ENCODE measurements at places on chromosomes 5 and 9.

- DNase-seq = no peak
Observed at GRCh38 chr9:37353791-37354190, 68.7 kb upstream of the GRHPR start.

GRCh38 chr5:135465391-135466122 lies 13.4 kb upstream of the TIFAB start:
- DNase-seq = no peak

GRCh38 chr9:132878695-132879456 lies at the start of gene SPACA9:
TSS of gene SPACA9 (plus strand) at chr9:132878898. CDS start at chr9:132883948, 5,050 bp downstream.
- DNase-seq = peak; percentile 59

- DNase-seq = no peak
Observed at GRCh38 chr9:18459962-18460584, 13.9 kb upstream of the ADAMTSL1 start.

- no peak for DNase-seq
Observed at GRCh38 chr5:116076496-116076895, 8.3 kb upstream of the COMMD10 start.

DNA sequence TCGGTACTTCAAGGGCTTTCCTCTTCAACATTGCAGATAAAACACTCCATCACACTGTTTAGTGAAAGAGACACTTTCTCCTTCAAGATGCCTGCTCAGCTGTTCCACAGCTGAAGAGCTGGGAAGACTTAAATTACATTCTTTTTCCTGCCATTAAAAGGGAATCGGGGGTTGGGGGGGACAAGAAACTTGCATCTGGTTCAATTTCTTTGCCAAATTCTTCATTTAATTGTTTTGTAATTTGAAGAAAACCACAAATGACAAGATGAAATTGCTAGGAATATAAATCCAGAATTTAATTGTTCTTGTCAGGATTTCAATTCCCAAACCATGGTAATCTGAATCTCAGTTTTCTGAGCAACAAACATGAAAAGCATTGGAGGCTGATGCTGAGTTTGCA lies 478.3 kb downstream of the EBF1 start:
- DNase-seq = no peak

- DNase-seq = no peak
Observed at GRCh38 chr5:123597018-123597417, 85.0 kb downstream of the CSNK1G3 start.

DNA sequence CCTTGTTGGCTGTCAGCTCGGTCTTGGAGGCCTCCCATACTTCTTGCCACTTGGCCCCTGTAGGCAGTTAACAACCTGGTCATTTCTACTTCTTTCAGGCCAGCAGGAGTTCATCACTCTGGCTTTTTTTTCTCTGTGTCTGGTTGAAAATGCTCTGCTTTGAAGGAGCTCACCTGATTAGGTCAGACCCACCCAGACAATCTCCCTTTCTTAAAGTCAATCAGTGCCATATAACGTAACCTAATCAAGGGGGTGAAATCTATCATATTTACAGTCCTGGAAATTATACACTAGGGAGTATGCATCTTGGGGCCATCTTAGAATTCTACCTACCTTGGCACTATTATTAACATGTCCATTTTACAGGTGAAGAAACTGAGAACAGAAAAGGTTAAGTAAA lies 155.4 kb downstream of the SREK1 start:
- no peak for DNase-seq

DNA sequence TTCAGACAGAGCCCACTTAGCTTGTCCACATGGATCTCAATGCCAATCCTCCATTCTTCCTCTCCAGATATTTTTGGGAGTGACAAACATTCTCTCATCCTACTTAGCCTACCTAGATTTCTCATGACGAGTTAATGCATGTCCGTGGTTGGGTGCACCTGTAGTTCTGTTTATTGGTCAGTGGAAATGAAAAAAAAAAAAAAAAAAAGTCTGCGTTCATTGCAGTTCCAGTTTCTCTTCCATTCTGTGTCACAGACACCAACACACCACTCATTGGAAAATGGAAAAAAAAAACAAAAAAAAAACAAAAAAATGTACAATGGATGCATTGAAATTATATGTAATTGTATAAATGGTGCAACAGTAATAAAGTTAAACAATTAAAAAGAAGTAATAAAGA lies 59.0 kb downstream of the BASP1 start:
- DNase-seq = no peak

DNA sequence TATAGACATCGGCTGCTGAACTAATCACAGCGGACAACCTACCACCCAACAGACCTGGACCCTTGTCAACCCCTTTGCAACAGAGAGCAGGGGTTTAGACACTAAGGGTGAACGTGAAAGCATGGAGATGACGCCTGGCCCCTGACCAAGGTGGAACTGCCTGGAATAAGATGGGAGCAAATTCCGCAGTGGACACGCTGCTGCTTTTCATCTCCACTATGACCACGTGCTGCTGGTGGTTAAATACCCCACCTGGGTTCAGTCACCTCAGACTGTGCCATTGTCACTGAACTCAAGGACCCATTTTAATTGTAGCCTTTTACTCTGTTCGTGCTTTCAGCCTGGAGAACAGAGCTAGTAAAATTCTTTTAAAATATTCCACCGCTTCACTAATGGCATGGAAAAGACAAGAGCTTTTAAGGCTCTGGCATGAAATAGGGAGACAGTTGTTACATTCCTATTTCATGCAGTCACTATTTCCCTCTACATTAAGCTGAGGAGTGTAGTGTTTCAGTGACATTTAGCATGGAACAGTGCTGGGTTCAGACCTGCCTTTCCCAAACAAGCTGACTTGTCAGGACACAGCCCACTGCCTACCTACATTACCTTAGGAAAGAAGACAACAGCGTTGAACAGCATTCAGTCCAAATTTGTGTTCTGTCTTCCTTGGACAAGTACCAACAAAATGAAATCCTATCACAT lies 96.8 kb downstream of the ANKRD18B start:
- DNase-seq = no peak

- DNase-seq = no peak
Observed at GRCh38 chr9:133290751-133291302, 15.8 kb upstream of the ABO start.

GRCh38 chr9:130111786-130112537 lies 58.3 kb downstream of the GPR107 start:
- DNase-seq = no peak

GRCh38 chr5:178683783-178684182 lies 46.7 kb downstream of the ZNF354A start:
- no peak for DNase-seq

- peak; percentile 87 for DNase-seq
Observed at GRCh38 chr9:136886610-136887597, 588 bp downstream of the TRAF2 start.

DNA sequence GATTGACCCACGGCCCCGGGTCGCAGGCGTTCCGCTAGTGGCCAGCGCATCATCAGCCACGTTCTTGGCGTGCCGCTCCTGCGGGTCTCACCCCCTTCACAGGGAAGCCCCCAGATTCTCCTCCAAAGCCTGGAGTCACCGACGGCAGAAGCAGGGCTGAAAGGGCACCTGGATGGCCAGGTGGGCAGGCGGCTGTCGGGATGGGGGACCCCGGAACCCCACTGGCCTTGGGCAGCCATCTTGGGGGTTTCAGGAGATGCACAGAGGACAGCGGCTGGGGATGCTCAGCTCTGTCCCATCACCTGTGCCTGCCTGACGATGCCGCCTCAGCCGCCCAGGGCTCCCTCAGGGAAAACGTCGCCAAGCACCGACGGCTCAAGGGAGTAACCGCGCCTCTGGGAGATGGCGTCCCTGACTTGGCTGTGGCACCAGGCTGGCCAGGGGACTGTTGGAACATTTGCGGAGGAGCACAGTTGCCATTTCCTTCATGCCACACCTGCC lies 14.1 kb upstream of the SLC9A3 start:
- no peak for DNase-seq

DNA sequence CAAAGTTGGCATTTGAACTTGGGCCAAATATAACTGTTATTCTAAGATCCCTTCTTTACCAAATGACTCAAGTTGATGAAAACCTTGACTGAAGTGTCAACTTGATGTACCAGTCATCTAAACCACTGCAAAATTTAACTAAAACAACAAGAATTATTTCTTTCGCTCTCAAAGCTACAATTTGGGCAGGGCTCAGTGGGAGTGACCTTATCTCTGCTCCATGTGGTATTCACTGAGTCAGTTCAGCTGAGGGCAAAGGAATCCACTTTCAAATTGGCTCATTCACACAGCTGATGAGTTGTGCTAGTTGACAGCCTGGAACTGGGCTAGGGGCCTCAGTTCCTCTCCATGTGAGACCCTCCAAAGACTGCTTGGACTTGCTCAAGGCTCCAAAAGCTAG lies 166.3 kb downstream of the RORB start:
- no peak for DNase-seq

- DNase-seq = no peak
Observed at GRCh38 chr9:6968271-6968670, 210.5 kb downstream of the KDM4C start.

DNA sequence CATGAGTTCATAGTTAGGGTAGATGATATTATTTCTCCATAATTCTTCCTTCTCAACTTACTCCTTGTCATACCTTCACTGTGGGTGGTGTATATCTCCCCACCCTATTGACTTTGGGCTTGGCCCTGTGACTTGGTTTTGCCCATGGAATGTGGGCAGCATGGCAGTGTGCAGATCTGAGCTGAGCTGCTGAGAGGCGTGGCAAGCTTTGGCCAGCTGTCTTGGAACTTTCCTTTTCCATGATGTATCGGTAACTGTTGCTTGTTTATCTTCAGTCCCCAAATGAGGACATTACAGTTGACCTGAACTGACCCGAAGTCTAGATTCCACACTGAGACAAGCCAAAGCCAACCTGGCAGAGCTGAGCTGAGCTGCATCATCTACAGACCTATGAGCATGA lies 70.4 kb downstream of the RALGPS1 start:
- DNase-seq = no peak

Measured in HuH-7.5 (cell line).